RWPE2 (cell line): ENCODE measurements at places on chromosomes 1 and 21.
A peak's percentile ranks its signal among the peaks of the same experiment; 100 is the strongest.

DNA sequence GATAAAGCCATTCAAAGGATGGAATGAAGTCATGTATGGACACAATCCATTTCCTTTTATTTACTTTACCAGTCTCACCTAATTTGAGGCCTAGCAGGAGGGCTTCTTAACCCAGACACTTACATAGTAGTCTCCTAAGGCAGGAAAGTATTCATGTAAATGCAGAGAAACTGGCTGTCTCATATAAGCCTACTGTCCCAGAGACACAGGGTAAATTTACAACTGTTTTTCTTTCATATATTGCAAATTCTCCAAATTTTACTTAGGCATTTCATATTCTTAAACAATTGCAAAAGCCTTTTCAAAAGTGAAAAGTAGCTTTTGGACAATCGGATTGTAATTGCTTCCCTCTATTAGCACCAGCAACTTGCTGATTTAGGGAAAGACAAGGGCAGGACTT lies 29.9 kb downstream of the SPAG17 start:
- no peak for DNase-seq

- peak; percentile 81 for DNase-seq
These were observed 8.9 kb downstream of the MAP1LC3C start for GRCh38 chr1:241990040-241990439.

- no peak for DNase-seq
These were observed 55.2 kb upstream of the C1orf174 start for GRCh38 chr1:3955196-3955772.

- DNase-seq: no peak
These were observed 735.7 kb upstream of the CXADR start for GRCh38 chr21:16777041-16777720.

GRCh38 chr1:10211805-10212410 lies 1.5 kb downstream of the KIF1B start:
- DNase-seq: no peak

DNA sequence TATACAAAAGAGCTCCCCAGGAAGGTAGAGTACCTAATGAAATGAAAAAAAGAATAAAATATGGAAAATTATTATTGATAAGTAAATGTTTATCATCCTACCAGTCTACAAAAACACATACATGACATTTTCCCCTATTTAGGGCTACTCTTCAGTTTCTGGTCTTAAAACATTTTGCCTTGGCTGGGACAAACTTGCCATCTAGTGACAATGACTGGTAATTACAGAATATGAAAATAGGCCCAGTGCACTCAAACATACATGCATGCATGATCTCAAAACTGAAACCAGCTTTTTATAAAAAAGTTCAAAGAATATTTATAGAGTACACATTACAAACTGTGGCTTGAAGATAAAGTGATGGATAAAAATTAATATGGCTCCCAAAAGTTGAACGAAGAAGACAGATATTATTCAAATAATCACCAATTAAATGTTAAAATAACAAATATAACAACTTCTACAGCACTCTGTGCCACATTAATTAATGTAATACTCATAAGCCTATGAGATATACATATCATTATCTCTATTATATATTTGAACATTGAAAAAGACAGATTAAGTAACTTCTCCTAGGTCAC lies 10.5 kb upstream of the RNPC3 start:
- DNase-seq: no peak

DNA sequence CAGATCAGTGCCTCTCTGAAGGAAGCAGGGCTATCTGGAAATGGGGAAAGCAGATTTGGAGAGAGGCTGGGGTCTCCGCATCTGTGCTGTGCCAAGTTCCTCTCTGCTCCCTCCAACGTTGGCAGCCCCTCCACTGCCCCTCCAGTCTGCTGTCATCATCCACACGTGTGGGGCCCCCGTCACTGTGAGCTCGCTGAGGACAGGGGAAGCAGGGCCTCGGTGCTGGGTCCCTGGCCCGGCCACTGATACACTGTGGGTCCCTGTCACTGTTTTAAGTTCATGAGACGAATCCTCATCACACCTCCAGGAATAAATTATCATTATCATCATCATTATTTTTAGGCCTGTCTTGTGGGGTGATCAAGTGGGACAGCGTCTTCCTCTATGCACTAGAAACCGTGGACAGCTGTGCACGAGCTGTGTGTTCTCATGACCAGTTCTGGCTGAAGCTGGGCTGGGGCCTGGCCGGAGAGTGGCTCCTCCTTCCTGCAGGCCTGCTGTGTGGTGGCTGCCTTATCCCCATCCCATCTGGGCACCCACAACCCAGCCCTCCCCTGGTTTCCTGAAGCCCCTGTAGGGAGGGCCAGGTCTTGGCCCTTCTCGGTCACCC lies 52.2 kb downstream of the DMRTB1 start:
- no peak for DNase-seq

DNA sequence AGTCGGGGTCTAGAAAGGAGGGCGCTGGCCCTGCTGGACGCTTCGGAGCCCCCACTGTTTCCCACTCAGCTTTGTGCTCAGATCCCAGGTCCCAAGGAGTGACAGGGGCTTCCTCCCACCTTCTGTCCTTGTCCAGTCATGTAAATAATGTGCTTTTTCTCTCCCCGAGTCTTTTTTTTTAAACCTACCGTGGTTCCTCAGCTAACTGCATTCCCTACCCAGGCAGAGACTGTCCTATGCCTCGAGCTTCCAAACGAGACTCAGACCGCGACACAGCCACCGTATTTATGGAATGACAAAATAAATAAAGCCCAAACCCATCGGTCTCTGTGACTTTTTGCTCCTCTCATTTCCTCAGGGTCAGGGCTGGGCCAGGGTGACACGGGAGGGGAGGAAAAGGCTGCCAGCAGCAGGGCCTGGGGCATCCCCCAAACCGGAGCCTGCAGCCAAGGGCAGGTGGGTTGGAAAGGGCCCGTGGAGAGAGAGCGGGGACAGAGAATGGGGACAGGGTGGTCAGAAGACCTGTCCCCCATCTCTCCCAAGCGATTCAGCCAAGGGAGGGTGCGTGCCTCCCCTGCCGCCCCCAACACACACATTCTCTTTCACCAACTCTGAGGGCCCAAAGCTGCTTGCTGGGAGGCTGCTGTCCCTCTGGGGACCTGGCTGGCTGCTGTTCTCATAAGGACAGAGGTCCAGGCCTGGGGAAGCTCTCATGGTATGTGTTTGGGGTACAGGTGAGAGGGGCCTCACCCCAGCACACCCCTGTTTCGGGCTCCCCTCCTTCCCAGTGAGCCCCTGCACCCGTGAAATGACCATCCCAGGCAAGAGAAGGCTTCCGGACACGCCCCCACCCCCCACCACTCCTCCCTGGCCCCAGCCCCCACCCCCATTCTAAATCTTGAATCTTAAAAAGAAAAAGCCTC lies 55.4 kb downstream of the KCNAB2 start:
- peak; percentile 44 for DNase-seq

DNA sequence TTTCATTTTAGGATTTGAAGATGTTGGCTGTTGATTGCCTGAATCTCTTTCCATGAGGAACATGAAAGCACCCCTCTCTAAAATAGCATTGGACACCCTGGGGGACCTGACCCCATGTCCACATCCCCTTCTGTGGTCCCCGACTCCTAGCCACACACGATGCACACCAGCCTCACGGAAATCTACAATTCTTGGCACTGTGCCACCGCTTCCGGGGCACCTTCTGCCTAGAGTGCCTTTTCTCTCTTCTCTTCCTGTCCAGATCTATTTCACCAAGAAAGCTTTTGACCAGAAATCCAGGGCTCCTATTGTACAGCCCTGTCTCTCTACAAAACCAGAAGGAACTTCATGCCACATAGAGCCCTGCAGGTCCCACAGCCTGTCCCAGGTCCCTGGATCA lies 50.3 kb downstream of the MYSM1 start:
- DNase-seq: no peak

- DNase-seq: no peak
These were observed 44.9 kb downstream of the RPRD2 start for GRCh38 chr1:150408800-150409199.

DNA sequence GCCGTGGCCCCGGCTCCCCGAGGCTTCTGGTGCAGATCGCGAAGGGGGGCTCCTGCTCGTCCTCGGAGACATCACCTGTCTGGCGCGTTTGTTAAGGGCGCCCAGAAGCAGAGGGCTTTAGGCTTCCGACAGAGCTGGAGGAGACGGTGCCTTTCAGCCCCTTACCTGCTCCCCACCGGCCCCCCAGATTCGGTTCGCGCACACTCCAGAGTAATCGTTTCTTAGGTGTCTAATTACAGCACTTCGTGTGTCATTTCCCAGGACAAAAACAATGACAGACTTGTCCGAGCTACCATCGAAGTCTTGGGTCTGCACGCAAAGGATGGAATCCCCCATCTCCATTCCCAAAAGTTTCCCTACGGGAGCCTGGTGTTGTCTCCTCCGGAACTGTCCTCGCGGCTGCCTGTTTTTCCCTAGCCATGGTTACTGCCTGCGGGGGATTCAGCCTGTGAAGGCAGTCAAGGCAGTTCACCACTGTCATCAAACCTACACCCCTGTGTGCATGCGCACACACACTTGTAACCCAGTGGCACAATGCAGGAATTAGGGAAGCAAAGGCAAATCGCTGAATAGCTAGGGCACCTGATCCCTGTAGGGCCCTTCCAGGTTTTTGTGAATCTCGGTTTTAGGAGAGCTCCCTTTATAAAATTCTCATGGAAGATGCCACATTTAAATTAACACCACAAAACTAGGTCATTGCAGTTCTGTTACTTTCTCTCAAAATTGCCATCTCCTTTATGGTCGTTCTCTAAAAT lies 738 bp upstream of the CDC42BPA start:
- no peak for DNase-seq

GRCh38 chr21:32463367-32463766 lies 50.9 kb downstream of the EVA1C start:
- DNase-seq: no peak

DNA sequence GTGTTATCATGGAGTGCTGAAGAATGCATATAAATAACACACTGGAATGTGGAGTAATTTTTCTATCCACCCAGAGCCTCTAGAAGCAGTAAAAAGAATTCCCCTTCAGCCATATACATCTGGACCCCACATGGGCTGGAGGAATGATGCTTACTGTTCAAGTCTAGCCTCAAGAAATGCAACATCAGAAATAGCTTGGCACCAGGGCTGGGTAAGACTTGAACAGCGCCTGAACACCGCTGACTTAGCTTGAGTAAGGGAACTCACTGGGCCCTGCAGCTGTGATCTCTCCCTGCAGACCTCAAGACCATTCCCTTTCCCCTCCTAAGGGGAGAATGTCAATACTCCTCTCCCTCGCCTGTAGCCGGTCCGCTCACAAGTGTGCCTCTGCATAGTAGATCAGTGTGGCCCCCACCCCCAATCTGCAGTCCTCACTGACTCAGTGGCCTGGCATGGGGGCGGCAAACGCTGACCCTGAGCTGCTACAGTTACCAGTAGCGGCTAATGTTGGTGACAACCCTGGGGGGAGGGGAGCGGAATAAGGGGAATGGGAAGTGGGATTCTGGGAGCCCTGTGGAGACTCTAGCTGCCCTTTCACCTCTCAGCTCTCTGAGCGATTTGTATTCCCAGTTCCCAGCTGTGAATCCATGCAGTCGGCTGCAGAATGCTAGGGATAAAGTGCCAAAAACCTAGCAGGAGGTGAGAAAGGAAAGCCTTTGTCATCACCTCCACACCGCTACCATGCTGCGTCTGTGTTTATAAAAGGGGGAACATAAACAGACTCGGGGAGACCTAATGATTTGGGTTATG lies 483.9 kb downstream of the DISC1 start:
- DNase-seq: no peak

DNA sequence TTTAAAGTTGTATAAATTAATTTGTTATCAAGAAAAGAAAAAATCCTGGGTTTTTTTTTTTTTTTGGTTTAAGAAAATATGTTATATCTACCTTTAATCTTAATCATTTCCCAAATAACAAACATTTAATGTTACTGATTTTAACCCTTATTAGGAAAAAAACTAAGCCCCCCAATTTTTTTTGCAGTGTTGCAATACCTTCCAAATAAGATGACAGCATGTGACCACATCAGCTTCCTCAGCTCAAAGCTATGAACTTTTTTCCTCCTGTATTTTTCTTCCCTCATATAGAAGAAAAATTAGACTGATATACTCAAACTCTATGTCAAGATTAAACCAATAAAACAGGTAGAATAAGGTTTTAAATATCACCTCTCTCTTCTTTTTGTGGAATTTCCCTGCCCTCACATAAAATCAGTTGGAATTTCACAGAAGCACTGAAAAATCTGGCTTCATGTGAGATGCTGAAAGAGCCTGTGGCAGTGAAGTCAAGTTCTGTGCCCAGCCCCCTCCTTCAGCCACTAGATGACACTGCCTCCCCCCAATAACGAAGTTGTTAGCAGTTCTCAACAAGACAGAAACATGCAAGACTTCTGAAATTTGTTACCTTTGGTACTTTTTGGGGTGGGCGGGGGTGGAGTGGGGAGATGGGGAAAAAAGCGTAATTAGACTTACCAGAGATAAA lies 9.6 kb upstream of the SMYD2 start:
- DNase-seq: no peak

GRCh38 chr1:178361847-178362246 lies 134.9 kb downstream of the CLEC20A start:
- DNase-seq: no peak

- DNase-seq: peak; percentile 51
These were observed 6.9 kb upstream of the PRDM16 start for GRCh38 chr1:3061981-3062615.

- DNase-seq: no peak
These were observed 118.9 kb downstream of the PGBD5 start for GRCh38 chr1:230307213-230307612.

GRCh38 chr1:165717918-165718515 lies 19.7 kb upstream of the ALDH9A1 start:
- DNase-seq: no peak

DNA sequence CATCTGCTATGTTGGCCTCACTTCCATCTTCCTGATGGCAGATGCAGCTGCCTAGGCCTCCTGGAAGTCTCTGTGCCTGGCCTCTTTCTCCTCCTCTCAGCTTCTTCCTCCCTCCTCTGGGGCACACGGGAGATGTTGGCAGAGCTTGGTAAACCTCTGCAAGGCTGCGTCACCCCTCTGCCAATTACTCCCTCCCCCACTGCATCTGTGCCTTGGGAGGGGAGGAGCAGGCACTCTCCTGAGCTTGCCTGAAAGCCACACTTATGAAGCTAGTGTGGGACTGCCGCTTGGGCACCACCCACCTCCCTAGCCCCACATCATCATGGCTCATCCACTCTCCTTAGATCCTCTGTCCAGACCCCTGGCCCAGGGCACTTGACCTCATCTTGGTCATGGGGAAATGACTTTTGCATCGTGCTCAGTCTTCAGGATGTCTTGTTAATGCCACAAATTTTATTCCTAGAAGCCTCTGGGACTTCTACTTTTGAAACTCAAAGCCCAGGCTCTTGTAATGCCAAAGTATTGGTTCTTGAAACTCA lies 7.3 kb upstream of the TMEM51 start:
- DNase-seq: no peak
